ENCODE measurements at places on chromosomes 12 and 14.

DNA sequence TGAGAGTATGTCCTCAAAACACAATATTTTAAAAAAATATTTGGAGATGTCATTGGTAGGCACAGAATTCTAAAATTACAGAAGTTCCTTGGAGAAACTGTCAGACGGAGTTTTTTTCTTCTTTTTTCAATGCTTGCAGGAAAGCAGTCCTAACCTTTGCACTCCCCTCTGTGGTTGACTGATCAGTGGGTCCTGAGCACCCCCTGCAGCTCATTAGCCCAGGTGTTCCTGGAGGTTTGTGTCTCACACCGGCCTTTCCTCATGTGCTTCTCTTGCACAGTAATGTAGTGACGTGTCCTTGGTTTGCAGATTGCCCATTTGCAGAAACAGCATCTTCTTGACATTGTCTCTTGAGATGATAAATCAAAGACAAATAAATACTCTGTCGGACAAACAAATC, 513.0 kb downstream of the TMEM121 start:
- DNase-seq: peak; percentile 53

DNA sequence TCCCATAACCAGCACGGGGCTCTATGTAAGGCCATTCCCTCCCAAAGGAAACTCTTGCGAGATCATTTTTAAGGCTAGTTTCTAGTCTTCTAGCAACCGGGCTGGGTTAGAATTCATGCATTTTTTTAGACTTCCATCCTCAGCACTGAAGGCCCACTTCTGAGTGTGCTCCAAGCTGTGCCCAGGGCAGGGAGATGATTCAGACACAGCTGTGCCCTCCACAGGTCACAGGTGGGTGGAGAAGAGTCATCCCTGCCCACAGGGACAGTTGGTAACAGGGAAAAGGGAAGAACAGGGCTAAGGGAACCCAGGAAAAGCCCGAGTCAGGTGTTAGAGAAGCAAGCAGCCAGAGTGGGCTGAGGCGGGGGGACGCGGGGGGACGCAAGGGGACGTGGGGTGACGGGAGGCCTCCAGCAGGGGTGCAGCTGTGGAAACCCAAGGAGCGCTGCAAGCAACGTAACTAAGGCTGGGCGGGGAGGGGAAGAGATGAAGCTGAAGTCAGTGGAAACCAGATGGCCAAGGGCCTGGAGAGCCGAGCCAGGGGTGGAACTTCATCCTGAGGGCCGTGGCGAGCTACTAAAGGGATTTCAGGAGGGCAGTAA, 27.2 kb upstream of the PPP2R5C start:
- no peak for DNase-seq

GRCh38 chr12:26097046-26097878, 27.6 kb downstream of the BHLHE41 start:
- DNase-seq: peak; percentile 43

GRCh38 chr12:72468505-72468904, 196.3 kb downstream of the TRHDE start:
- DNase-seq: no peak

GRCh38 chr12:89305373-89305772, 46.9 kb downstream of the DUSP6 start:
- no peak for DNase-seq

- DNase-seq: no peak
These were observed 183.0 kb downstream of the PAX9 start for GRCh38 chr14:36844443-36845195.

DNA sequence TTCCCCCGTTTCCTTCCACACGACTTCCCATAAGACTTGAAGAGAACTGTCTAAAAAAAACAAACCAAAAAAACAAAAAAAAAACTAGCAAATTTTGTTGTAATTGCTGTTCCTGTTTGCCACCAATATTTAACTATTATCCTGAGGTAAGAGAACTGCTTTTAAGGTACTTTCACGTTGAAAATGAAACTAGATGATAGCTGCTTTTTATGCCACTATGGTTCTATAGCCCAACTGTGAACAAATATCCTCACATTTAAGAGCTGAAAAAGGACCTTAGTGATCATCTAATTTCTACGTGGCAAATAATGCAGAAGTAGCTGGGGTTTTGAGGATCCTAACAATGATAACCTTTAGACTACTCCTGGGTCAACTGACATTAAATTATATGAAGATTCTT, 98.6 kb downstream of the TAOK3 start:
- no peak for DNase-seq

GRCh38 chr12:97960741-97961608, 498.4 kb downstream of the RMST start:
- DNase-seq: no peak

DNA sequence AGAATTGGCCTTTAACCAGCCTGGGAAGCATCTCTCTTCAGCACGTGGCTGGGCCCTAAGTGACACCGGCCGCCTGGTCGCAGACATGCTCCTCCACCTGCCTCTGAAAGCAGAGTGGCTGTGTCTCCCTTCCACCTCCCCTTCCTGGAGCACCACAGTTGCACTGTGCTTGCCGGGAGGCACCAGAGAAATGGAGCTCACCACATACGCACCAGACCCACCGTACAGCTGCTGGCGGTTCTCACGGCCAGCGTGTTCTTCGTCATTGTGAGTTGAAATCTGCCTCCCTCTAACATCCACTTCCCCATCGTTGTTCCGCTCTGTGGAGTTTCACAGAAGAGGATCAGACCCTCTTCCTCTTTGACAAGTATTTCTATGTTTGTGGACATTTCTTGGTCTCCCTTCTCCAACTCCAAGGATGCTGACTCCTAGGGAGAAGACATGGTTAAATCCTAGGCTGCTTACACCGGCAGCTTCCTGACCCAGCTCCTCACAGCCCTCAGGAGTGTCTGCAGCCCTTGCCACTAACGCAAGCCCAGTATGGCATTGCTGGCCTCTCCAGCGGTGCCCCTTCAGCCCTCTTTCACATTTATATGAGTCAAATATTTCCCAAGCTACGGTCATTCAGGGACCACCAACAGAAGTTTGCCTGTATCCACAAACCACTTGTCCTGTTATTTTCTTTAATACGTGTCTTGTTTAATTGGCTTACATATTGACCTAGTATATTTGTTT, 11.5 kb upstream of the KRT5 start:
- DNase-seq: no peak

GRCh38 chr12:118297284-118297683, 75.4 kb downstream of the TAOK3 start:
- no peak for DNase-seq

DNA sequence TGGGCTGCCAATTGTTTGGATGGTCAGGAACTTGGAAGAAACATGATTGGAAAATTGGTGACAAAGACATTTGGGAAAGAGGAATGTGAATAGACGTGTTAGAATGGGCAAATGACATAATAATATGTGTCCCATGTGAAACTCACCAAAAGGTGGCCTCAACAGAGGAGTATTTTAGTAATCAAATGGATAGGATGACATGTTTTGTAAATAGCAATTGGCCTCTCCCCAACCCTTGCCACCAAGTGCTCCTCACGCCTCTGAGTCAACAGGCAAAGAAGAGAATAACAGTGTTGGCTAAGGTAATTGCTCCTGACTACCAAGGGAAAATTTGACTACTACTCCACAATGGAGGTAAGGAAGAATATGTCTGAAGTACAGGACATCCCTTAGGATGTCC, 81.4 kb downstream of the ATXN7L3B start:
- DNase-seq: no peak

- no peak for DNase-seq
These were observed 8.9 kb downstream of the TOGARAM1 start for GRCh38 chr14:44970907-44971306.

DNA sequence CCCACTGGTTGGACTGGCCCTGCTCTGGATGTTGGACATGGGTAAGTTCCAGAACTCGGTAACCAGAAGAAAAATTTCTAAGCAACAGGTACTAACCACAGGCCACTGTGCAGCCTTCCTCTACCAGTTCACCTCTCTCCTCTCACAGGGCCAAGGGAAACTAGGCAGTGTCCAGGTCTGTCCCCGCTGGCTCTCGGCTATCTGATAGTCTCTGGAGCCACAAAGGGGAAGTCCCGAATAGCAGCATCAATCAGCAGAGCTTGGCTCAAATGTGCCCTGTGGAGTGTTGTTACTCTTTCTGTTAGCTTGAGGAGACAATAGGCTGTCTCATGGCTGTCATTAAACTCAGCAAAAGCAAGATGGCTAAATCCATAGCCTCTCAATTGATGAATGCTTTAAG, 73.2 kb downstream of the TSPAN11 start:
- no peak for DNase-seq

GRCh38 chr14:106087837-106088236, 561.5 kb downstream of the TMEM121 start:
- DNase-seq: no peak

DNA sequence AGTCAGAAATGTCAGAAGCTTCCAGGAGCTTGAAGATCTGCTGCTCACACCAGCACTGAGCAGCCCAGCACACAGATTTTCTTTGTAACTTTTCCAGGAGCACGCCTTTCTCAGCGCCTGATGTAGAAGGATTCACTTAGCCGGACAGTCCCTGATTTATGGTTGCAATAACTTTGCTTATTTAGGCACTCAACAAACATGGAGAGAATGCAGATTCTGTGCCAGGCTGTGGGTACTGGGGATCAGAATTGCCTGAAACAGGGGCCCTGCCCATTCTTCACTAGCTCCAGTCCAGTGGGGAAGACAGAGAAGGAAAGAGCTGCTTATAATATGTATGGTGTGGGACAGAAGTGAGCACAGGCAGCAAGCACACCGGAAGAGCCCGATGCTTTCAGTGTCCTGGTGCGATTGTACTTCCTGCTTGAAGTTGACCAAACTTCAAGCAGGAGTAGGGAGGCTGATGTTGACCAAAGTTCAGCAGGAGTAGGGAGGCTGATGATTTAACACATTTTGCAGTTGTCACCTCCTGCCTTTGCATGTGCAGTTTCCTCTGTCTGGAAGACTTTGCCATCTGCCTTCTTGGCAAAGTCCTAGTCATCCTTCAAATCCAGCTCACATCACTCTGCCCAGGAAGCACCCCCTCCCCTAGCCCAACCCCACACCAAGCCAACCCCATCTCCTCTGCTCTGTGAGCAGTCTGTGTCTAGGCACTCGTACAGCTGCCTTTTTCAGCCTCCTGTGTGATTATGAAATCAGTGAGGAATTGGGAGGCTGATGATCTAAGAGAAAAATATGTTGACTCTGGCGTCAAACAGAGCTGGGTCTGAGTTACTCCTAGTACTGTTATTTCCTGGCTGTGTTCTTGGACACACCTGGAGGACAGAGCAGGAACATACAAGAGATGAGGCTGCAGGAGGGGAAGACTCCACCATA, 12.0 kb upstream of the PRIMA1 start:
- no peak for DNase-seq

DNA sequence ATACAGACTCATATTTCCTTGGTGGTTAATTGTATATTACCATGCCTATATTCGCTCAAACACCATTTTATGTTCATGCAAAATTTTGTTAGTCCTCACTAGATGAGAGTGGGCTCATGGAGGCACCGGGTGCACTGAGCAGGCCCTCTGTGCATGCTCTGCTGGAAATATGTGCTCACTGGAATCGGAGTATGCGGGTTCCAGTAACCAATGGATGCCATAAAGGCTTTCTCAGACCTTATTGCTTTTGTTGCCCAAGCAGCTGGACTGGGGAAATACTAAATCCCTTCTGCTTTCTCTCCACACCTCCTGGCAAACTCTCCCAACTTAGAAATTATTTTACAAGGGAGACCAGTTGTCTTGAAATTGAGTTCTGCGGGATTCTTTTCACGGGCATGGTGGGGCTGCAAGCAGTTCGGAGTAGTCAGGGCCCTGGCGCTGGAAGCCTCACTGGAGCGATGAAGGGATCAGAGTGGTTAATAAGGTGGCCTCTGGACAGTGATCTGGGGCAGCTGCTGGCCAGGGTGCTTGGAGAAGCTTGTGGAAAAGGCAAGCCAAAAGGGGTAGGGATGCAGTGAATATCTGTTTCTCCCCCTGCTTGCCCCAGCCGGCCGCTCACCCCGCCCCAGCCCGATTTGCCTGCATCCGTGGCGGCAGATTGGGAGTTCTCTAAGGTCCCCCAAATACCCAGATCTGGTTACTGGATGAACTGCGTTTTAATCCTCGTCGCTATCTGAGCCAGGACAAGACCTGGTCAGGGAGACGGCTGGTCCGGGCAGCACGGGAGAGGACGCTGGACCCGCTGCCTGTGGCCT, 7.4 kb upstream of the HOXC6 start:
- DNase-seq: no peak

DNA sequence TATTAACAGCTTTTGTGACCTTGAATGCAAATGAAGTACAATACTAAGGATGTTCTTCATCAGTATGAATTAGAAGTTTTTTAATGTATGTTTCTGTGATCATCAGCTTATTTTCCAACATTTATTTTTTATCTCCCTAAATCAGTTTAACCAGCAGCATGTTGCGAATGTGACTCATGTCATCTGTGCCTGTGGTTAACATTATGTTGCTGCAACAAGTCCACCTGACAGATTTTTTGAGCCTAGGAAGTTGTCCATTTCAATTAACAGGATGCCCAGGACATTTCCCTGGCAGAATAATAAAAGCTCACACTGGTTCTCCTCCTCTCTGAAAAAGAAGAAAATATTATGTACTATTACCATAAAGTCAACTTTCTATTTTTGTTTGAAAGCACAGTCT, 155.5 kb downstream of the SYT1 start:
- DNase-seq: no peak

GRCh38 chr12:51937926-51938325, 13.6 kb upstream of the ACVR1B start:
- no peak for DNase-seq

DNA sequence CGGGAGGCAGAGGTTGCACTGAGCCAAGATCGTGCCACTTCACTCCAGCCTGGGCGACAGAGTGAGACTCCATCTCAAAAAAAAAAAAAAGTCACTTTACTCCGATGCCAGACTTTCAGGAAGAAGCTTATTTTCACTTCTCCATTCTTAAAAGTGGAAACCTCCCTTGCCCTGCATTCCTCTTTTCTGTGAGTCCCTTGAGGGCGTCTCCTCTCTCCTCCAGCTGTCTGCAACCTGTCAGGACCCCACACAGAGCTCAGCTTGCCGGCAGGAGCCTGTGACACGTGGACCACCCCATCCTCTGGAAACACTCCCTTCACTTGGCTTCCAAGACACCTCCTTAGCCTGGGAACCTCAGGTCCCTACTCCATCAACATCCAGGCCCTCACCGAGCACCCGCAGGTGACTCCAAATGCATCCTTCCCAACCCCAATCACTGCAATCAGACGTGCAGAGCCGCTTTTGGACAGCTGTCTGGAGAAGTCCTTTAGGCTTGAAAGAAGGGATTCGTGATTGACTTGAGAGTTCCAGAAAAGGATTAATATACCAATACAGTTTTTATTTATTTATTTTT, 34.3 kb downstream of the SLC15A4 start:
- DNase-seq: no peak

GRCh38 chr12:80269803-80270552, 170.6 kb downstream of the OTOGL start:
- no peak for DNase-seq

DNA sequence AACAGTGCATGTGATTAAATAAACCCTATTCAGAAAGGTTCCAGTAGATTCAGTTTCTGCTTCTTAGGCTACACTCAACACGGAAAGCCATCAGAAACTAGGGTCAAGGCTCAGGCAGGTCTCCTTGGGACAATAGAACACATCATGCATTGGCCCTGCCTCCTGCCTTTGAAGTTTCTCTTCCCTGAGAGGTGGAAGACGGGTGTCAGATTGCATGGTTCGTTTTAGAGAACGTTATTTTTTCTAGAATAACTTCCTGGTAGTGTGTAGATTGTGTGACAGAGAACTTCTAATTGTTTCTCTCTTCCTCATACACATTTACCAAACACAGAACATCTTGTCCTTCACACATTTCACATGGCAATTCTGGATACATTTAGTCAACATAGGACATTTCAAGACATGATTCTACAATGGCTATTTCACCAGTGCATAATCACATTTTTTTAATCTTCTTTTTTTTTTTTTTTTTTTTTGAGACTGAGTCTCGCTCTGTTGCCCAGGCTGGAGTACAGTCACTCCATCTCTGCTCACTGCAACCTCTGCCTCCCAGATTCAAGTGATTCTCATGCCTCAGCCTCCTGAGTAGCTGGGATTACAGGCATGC, 106.6 kb upstream of the AMN1 start:
- no peak for DNase-seq

Data from activated naive CD8-positive, alpha-beta T cell treated with anti-CD3 and anti-CD28 coated beads for 36 hours (primary cell).